ENCODE measurements at places on chromosomes 7 and 10.

DNA sequence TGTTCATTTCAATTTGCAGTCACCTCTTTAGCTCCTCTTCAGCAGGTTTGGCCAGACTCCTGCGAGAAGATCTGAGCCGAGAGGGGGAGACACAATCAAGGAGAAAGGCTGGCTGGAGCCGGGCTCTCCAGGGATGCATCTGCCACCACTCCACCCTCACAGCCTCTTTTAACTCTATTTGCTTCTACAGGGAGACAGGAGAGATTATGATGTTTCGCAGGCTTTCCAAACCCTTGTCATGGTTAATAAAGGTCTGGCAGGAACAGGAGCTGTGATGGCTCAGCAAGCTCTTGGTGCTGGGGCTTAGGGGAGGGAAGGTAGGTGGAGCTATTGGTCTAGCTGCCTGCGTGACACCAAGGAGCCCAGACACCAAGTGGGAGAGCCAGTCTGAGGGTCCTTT, 448.1 kb upstream of the PODXL start:
- no peak for DNase-seq

GRCh38 chr7:41882745-41883420, 180.0 kb upstream of the INHBA start:
- no peak for DNase-seq

- DNase-seq, result peak; percentile 47
These were observed 464.0 kb downstream of the INHBA start for GRCh38 chr7:41238851-41239331.

- no peak for DNase-seq
These were observed 4.6 kb downstream of the SOSTDC1 start for GRCh38 chr7:16460789-16461493.

DNA sequence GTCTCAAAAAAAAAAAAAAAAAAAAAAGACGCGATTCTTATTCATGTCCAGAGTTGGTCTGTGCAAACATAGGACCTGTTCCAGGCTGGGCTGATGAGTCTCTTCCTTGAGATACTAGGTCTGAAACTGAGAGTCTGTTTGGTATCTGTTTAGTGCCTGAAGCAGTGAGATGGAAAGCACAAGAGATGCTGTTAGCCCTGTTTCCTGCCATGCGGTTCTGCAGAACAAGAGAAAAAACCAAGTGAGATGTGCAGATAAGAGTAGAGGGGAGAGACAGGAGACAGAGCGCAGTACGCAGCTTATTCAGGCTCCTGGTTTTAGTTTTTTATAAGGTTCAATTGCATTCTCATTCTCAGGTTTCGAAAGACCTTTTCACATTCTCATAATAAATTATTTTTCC, 85.8 kb upstream of the PRKCQ start:
- DNase-seq, result no peak

DNA sequence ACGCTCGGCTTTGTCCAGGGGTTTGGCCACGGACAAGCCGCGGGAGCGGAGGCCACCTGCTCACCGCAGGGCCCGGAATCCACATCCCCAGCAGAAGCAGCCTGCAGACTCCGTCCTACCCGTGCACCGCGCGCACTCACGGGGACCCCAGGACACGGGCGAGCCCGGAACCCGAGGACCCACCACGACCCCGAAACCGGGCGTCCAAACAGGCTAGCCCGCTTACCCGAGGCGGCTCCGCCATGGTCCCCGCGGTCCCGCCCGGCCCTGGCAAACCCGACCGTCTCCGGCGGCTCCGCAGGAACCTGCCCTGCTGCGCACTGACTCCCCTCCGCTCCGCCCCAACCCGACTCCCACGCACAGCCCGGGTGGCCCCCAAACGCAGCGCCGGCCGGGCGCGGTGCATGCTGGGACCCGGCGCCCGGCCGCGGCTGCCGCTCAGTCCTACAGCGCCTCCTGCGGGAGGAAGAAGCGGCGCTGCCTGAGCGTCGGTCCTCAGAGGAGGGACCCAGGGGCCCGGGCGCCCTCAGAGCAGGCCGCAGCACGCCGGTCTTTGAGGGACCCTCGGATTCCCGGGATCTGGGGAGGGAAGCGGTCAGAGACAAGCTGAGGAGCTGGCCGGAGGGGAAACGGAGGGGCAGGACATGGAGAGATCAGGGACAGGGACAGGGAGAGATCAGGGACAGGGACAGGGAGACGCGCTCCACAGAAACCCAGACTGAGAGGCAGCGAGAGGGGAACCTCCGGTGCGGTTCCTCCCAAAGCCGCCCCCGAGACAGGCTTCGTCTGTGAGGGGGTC, at the start of gene ZNF786:
Gene ZNF786 (minus strand): TSS at position 322 of the 799 bp plus-strand sequence. CDS start 78 bp downstream, at position 244.
- peak; percentile 87 for DNase-seq

GRCh38 chr10:6383096-6383812, 180.5 kb downstream of the PFKFB3 start:
- DNase-seq, result peak; percentile 84

- no peak for DNase-seq
These were observed 16.7 kb downstream of the PPP1R3C start for GRCh38 chr10:91616137-91616536.

DNA sequence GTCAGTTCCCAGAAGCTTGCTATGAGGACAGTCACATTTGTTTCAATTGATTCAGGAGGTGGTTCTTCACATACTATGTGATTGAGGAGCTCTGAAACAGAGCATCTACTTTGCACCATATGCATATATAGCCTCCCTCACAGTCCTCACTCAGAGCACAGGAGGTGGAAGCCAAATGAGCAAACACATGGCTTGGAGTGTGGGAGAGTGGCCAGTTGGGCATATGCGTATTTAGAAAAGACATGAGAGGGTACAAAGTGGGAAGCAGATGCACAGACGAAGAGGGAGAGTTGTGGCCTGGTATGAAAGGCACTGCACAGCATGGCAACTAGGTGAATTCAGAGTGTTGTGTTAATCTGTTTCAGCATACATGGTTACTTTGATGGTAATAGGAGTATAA, 165.6 kb downstream of the COL28A1 start:
- no peak for DNase-seq

GRCh38 chr7:54705436-54705835, 53.6 kb downstream of the SEC61G start:
- DNase-seq, result peak; percentile 37

GRCh38 chr7:155258226-155258560, 39.5 kb upstream of the INSIG1 start:
- DNase-seq, result peak; percentile 79

DNA sequence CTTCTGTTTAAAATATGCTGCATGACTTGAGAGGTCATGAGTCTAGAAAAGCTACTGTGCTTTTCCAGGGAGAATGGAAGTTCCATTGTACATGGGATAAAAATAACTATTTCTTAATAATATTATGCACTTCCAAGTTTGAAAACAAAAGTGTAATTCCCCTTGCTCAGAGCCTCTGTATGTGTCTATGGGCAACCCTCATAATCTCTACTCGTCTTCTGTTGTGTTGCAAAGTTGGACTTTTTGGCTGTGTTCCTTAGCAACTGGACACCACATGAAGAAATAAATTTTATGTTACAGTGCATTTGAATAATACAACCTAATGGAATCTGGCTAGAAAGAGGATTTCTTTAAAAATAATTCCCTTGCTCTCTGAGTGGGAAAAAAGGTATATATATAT, 242.6 kb downstream of the TWIST1 start:
- no peak for DNase-seq

- no peak for DNase-seq
These were observed 96.3 kb upstream of the DDC start for GRCh38 chr7:50661345-50662040.

DNA sequence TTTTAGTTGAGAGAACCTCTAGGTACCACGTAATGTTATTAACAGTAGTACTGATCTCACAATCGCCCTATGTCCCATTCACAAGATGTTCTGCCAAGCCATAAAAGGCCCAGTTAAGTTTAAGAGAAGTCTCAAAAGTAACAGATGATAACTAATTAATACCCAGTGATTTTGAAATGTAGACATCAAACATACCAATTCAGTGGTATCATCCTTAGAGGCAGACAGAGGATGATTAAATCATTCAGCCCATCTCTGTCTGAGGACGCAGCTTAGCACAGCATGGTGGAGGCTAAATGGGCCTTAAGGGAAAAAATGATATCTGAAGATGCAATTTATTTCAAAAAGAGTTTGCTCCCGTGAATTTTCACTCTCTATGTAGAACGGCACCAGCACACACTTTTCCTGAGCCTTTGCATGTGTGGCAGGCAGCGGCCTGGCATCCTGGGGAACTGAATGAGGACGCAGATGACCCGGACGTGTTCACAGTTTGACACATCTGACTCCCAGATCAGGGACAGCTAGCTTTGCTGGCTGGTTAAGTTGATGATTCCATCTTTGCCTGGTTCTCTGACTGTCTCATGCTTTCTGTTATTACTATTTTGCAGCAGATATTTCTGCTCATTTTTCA, 13.4 kb downstream of the EGFR start:
- no peak for DNase-seq

All from IMR-90 (cell line).